ENCODE measurements at places on chromosomes 16 and 17.

DNA sequence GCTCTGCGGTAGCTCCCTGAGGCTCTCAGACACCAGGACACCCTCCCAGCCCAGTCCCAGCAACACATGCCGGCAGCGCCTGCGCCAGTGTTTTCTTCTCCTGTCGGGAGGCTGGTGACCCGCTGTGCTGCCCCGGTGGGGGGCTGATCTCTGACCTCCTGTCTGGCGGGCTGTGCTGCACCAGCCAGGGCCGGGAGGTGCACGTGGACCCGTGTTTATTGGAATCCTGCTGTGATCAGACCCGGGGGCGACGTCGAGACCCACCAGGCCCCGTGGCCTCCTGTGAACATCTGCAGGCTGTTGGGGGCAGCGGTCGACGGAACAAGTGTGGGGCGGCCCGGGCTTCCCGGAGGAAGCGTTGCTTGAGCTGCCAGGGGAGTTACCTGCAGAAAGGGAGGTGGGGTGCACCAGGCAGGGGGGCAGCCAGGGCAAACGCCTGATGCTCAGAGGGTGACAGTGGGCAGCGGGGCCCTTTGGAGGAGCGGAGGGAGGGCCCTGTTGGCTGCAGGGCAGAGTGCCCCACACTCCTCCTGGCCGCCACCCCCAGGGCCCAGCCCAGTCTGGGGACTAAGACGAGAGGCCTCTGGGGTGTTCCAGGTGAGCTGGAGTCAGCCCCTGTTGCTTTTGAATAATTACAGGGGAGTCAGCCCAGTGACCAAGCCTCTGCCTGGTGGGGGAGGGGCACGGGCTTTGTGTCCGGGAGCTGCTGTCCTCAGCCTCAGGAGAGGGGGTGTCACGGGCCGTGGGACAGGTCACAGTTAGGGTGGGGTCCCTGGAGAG lies 2.3 kb upstream of the SSTR5 start:
- DNase-seq, result no peak

- DNase-seq, result no peak
Measured at GRCh38 chr16:8924214-8924613, 39.5 kb downstream of the USP7 start.

DNA sequence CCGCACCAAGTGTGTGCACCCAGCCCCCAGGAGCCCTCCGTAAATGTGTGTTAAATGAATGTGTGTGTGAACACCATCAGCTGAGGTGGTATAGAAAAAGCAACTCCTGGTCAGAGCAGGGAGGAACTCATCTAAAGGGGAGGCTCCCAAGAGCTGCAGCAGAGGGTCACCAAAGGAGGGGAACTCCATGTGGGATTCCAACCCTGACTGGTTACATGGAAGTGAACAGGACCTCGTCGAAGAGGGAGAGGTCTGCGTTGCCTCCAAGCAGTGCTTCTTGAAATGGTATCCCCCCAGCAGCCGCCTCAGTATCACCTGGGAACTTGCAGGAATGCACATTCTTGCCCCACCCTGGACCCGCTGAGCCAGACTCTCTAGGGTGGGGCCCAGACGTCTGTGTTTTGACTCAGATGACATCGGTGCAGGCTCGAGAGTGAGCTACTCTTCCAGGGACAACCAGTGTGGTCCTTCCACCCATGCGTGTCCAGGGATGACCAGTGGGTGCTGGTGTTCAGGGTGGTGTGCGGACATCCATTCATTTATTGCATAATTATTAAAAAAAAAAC lies 30.8 kb downstream of the ADCY9 start:
- DNase-seq, result no peak

DNA sequence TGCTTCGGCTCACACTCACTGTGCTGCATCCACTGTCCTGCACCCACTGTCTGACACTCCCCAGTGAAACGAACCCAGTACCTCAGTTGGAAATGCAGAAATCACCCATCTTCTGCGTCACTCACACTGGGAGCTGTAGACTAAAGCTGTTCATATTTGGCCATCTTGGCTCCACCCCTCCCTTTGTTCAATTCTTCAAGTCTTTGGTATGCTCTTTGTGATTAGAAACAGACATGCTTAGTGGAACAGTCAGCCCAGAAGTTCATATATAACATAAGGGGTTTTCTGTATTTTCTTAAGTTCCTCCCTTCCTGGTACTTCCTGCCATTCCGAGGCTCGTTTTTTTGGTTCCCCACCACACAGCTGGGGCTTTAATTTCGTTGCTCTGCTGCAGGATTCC lies 398.5 kb upstream of the DYNLRB2 start:
- DNase-seq, result no peak

Measured in stimulated activated CD8-positive, alpha-beta memory T cell treated with anti-CD3 and anti-CD28 coated beads, Interleukin-7, amount 100 ng/mL, for 1 hour (primary cell).